Osteocyte (in vitro differentiated cells): ENCODE measurements at places on chromosomes 7 and 10. TPM values are rescaled to one million over a fixed set of nuclear protein-coding genes. Genes with fewer than 3 reads are reported as not detected.

DNA sequence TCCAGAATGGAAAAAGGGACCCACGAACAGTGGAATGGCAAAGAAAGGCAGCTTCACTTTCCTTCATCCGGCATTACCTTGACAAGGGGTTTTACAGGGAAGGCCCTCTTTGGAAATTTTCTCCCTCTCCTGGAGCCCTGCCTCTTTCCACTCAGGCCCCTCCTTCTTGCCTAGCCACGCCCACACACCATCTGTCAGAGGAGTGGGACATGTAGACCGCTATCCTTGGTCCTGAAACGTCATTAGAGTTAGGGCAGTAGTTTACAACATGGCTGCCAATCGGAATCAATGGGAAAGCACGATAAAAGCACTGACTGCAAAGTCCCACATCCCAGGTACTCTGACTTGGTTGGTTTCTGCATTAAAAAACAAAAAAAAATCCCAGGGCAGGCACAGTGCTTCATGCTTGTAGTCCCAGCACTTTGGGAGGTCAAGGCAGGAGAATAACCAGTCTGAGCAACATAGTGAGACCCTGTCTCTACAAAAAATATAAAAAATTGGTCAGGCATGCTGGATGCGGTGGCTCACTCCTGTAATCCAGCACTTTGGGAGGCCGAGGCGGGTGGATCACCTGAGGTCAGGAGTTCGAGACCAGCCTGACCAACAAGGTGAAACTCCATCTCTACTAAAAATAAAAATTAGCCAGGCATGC, 96.4 kb downstream of the MARCHF5 start:
- no peaks in the 10 kb centered on the region for H3K36me3 ChIP-seq
- no peak for DNase-seq
- H3K4me1 ChIP-seq, result no peaks in the 10 kb centered on the region
- H3K27me3 ChIP-seq, result peaks cover 13% of the 10 kb centered on the region
- no peak overlapping the region for H3K4me3 ChIP-seq

Gene ADAMTS14
- total RNA-seq, result 3.8 and 4.1 TPM in 2 replicates

- H3K4me1 ChIP-seq, result peaks cover 22% of the 10 kb centered on the region
- no peaks in the 10 kb centered on the region for H3K27me3 ChIP-seq
- no peak for DNase-seq
- H3K27ac ChIP-seq, result no peak overlapping the region
- H3K4me3 ChIP-seq, result no peak overlapping the region
Observed at GRCh38 chr7:114653364-114654088, 238.9 kb downstream of the FOXP2 start.

DNA sequence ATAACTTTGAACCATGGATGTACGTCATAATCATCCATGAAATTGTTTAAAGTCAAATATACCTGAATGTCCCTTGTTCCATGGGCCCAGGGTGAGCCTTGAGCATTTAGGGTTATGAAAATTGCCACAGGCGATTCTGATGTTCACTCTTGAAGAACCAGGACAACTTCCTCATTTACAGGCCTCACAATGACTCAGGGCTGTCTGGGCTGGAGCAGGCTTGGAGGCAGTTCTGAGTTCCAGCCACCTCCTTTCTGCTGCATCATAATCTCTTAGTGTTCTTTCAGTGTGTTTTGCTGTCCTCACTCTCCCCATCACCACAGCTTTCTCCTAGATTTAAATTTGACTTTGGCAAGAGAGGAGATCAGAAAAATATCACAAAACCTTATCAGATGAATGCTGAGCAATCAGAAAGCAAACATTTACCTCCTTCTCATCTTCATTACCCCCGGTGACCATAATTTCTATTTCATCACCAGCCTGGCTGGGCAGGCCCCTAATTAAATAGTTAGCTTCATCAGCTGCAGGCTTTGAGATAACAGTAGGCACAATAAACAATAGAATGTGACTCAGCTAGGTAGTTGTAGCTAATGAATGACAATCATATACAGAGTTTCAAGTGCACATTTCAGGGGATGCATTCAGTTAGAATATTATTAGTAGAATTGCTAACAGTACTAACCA, 571.0 kb downstream of the SH2D4B start:
- H3K4me3 ChIP-seq, result no peak overlapping the region
- no peaks in the 10 kb centered on the region for H3K4me1 ChIP-seq
- H3K27me3 ChIP-seq, result no peaks in the 10 kb centered on the region
- H3K36me3 ChIP-seq, result no peaks in the 10 kb centered on the region
- no peak overlapping the region for H3K27ac ChIP-seq
- no peak for DNase-seq

DNA sequence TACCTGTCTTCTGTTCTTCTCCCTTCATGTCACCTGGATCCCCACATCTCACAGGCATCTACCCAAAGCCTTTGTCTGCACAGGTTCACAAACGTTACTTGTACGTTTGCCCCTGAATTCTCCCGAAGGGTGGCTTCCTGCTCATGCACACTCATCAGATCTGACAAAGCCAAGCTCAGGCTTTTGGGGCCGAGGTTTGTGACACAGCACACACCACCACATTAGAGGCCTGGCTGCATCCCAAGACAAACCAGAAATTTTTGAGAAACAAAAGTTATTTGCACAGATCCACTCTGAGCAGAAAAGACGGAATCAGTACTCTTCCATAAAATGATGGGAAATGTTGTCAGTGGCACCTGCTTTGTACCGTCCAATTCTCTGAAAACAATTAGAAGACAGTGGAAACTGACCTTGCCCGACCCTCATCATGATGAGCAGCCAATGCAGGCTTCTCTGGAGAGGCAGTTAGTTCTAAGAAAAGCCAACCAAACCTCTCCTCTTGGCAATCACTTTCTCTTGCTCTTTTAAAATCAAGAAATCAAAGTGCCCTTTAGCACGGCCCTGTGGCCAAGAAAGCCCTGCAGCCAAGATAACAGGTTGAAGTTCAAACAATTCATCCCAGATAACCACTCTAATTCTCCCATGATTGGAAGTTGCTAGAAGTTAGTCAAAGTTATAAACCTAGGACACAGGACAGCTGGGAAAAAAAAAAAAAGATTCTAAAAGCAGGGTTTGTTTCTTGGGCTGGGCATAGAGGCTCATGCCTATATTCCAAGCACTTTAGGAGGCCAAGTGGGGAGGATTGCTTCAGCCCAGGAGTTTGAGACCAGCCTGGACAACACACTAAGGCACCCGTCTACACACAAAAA, 13.6 kb upstream of the SVIL start:
- H3K36me3 ChIP-seq, result peaks cover 40% of the 10 kb centered on the region
- DNase-seq, result no peak
- H3K4me3 ChIP-seq, result peak overlapping the region; percentile 43
- peak overlapping the region; percentile 97 for H3K27ac ChIP-seq
- peaks cover 84% of the 10 kb centered on the region for H3K4me1 ChIP-seq

Gene PON3
- not detected in 2 replicates for total RNA-seq

DNA sequence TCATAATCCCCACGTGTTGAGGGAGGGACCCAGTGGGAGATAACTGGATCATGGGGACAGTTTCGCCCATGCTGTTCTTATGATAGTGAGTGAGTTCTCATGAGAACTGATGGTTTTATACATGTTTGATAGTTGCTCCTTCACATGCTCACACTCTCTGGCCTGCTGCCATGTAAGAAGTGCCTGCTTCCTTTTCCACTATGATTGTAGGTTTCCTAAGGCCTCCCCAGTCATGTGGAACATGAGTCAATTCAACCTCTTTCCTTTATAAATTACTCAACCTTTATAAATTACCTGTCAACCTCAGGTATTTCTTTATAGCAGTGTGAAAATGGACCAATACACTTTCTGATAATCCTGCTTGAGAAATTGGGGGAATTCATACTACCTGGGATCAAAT, 80.2 kb downstream of the ZNF37A start:
- no peak for DNase-seq
- H3K4me3 ChIP-seq, result no peak overlapping the region
- H3K36me3 ChIP-seq, result no peaks in the 10 kb centered on the region
- H3K27me3 ChIP-seq, result no peaks in the 10 kb centered on the region

DNA sequence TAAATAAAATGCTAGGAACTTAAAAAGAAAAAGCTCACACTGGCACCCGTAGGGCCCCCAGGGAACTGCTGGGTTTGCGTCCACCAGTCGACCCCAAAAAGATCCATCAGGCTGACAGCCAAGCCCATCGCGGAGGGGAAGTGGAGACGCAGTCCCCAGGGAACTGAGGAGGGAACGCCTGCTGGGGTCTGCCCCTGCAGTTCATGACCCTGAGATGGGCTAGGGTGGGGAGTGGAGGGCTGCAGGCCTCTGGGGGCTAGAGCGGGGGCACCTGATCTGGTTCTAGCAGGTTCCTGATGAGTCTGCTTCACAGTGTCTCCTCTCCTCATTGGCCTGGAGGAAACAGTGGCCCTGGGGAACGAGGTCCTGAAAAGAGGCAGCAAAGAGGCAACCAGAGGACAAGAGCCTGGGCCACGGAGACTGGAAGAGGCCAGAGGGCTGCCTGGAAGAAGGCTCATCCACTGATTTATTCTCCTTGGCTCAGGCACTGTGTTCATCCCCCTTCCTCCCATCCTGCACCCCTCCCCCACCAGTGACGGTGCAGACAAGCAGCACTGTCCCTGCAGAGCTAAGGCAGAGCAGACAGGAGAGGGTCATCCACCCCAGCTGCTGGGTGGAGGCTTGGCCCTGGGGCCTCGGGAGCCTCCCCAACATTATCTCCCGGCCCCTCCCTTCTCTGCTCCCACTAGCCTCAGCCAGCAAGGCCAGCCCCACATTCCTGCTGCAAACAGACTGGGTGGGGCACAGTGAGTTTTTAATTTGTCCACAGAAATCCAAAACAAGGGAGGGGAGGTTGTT, 24.7 kb upstream of the HSPA12A start:
- peaks cover 8% of the 10 kb centered on the region for H3K27me3 ChIP-seq
- H3K4me1 ChIP-seq, result peaks cover 12% of the 10 kb centered on the region
- no peak for DNase-seq
- no peak overlapping the region for H3K4me3 ChIP-seq
- no peak overlapping the region for H3K27ac ChIP-seq

Gene PLEKHS1
- total RNA-seq, result 0.11 TPM in 1 of 2 replicates, not detected in the other

Gene SPDYE2
- not detected in 2 replicates for total RNA-seq

GRCh38 chr7:92289321-92289720, 43.5 kb downstream of the ANKIB1 start:
- peaks cover 5% of the 10 kb centered on the region for H3K36me3 ChIP-seq
- H3K4me1 ChIP-seq, result peaks cover 17% of the 10 kb centered on the region
- H3K27me3 ChIP-seq, result no peaks in the 10 kb centered on the region
- H3K27ac ChIP-seq, result no peak overlapping the region
- H3K4me3 ChIP-seq, result no peak overlapping the region

GRCh38 chr10:3757250-3757637, 27.8 kb downstream of the KLF6 start:
- peaks cover 11% of the 10 kb centered on the region for H3K4me1 ChIP-seq
- no peaks in the 10 kb centered on the region for H3K36me3 ChIP-seq
- H3K27me3 ChIP-seq, result no peaks in the 10 kb centered on the region
- DNase-seq, result peak; percentile 17
- H3K27ac ChIP-seq, result no peak overlapping the region
- no peak overlapping the region for H3K4me3 ChIP-seq

DNA sequence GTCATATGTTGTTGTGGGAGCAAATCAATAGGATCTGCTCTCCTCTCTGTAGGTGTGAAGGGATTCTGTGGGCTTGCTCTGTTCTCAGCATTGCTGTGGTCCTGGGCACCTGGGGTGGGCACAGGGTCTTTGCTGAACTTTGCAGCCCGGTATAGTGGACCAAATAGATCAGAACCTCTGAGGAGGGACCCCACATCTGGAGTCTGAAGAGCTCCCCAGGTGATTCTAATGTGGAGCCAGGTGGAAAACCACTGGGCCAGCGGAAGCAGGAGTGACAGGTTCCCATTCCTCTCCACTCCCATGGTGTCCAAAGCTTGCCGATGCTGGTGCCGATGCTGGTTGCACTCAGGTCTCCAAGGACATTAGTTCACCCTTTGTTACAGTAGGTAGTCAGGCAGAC, 257.2 kb downstream of the GLRX3 start:
- H3K36me3 ChIP-seq, result no peaks in the 10 kb centered on the region
- no peak overlapping the region for H3K4me3 ChIP-seq
- no peak overlapping the region for H3K27ac ChIP-seq
- H3K4me1 ChIP-seq, result no peaks in the 10 kb centered on the region
- H3K27me3 ChIP-seq, result no peaks in the 10 kb centered on the region

GRCh38 chr7:138564365-138564764, 104.3 kb downstream of the TRIM24 start:
- H3K4me1 ChIP-seq, result no peaks in the 10 kb centered on the region
- H3K36me3 ChIP-seq, result peaks cover 73% of the 10 kb centered on the region
- no peak overlapping the region for H3K4me3 ChIP-seq
- no peak for DNase-seq

Gene LRRN3
- total RNA-seq, result 0.55 and 0.56 TPM in 2 replicates

DNA sequence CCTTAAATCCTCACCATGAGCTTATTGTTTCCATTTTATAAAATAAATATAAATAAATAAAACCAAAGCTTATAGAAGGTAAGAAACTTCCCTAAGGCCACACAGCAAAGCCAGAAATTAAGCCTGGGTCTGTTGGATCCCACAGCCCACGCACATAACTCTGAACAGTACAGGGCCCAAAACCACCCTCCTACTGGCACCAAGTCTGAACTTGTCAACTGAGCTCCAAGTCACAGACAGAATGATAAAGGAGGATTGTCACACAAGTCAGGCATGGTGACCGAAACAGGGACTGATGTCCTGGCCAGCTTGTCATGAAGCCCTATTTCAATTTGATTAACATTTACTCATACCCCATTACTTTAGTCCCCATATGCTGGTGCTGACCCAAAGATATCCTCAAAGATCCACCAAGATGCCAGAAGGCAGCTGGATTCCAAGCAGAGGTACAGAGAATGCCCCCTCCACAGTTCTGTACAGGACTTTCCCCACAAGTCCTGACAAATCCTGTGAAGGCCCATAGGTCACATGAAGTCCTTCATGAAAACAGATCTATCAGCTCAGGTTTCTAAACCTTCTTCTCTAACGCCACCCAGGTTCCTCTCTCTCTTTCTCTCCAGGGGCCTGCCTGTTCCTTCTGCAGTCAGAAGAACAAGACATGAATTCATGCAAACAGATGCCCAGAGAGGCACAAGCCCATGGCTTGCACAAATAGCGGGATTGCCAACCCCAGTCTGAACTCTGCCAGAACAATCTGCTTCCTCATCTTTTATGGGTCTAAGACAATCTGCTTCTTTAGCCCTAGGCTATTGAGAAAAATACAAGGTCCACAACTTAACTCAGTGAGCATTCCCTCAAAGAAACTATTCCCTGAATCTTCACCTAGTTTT, 60.9 kb downstream of the GLI3 start:
- H3K27ac ChIP-seq, result no peak overlapping the region
- peaks cover 23% of the 10 kb centered on the region for H3K4me1 ChIP-seq

Gene LFNG
- 20.8 and 23.3 TPM in 2 replicates for total RNA-seq

Gene GIMAP7
- not detected in 2 replicates for total RNA-seq

Gene NDUFB2
- total RNA-seq, result 177 and 184 TPM in 2 replicates

GRCh38 chr7:113431406-113431805, 313.1 kb upstream of the SMIM30 start:
- no peak overlapping the region for H3K27ac ChIP-seq
- peaks cover 7% of the 10 kb centered on the region for H3K27me3 ChIP-seq
- no peak for DNase-seq
- no peak overlapping the region for H3K4me3 ChIP-seq
- H3K4me1 ChIP-seq, result no peaks in the 10 kb centered on the region

- DNase-seq, result peak; percentile 53
- H3K4me1 ChIP-seq, result no peaks in the 10 kb centered on the region
- H3K36me3 ChIP-seq, result no peaks in the 10 kb centered on the region
- H3K27me3 ChIP-seq, result no peaks in the 10 kb centered on the region
Observed at GRCh38 chr10:123562387-123562786, 103.8 kb upstream of the GPR26 start.

Gene CYP2C19
- not detected in 2 replicates for total RNA-seq

GRCh38 chr10:27742195-27743011, 3.2 kb downstream of the MKX start:
- peak; percentile 95 for DNase-seq
- peak overlapping the region; percentile 91 for H3K27ac ChIP-seq
- peaks cover 10% of the 10 kb centered on the region for H3K27me3 ChIP-seq
- H3K36me3 ChIP-seq, result peaks cover 13% of the 10 kb centered on the region
- H3K4me3 ChIP-seq, result peak overlapping the region; percentile 87
